ENCODE measurements at places on chromosomes 11 and 22. TPM values are rescaled to one million over a fixed set of nuclear protein-coding genes. Genes with fewer than 3 reads are reported as not detected.
A peak's percentile ranks its signal among the peaks of the same experiment; 100 is the strongest.

GRCh38 chr11:67288198-67288451, 978 bp upstream of the ANKRD13D start:
- DNase-seq, result no peak

DNA sequence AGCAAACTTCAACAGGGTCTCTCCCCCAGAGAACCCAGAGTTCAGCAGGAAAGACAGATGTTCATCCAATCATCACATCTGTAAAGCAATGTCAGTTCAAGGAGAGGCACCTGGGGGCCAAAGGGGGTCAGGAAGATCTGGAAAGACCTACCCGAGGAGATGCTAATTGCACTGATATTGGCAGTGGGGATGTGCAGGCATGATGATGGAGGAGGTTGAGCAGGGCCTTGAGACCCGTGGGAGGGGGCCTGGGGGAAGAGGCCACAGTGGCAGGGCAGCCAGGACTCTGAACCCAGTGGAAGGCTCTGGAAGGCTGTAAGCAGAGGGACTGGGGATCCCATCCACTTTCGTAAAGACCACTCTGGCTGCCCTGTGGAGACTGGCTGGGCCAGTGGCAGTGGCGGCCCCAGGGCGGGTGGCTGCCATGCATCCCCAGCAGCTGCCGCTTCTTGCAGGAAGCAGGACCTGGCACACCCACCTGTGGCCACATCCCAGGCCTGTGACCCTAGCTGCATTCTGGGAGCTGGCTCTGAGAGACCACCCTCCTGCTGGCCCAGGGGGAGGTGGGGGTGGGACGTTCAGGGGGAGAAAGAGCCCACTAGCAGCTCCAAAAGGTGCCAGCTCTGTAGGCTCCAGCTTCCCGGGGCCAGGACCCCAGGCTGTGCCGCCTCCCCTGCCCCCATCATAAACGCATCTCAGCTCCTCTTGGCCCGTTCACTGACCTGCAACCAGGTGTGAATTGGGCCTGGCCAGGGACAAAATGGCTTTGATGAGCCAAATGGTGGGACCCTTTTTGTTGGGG, 59.9 kb upstream of the FGF3 start:
- no peak for DNase-seq

- DNase-seq, result peak; percentile 12
Measured at GRCh38 chr22:20106849-20107237, 9.1 kb upstream of the RANBP1 start.

Gene BSX
- not detected for total RNA-seq

Gene BTG4
- total RNA-seq, result not detected

Gene TMEM121B
- total RNA-seq, result 0.80 TPM

Data from psoas muscle (tissue), 8 donors.